ENCODE measurements at places on chromosomes 6 and 20. TPM values are rescaled to one million over a fixed set of nuclear protein-coding genes. Genes with fewer than 3 reads are reported as not detected.

- peak; percentile 71 for DNase-seq
Measured at GRCh38 chr6:157235600-157236039, 87.7 kb downstream of the TMEM242 start.

- DNase-seq, result no peak
Measured at GRCh38 chr20:504632-505075, 38.9 kb downstream of the CSNK2A1 start.

DNA sequence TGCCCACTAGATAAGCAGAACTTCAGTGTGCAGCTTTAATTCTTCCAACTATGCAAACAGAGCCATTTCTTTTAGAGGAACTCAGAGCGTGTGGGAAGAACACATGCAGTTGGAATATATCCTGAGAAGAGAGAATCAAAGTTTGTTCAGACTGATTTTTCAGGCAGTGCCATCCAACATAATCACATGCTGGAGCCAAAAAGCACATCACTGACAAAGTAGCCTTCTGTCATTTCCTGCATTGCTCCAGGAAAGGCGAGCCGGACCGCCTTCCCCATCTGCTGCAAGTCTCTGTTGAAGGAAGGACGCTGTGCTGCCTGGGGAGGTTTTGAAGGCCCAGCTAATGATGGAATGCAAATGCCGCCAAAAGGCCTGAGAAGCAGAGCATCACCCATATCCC lies 98.4 kb downstream of the DOK5 start:
- no peak for DNase-seq

DNA sequence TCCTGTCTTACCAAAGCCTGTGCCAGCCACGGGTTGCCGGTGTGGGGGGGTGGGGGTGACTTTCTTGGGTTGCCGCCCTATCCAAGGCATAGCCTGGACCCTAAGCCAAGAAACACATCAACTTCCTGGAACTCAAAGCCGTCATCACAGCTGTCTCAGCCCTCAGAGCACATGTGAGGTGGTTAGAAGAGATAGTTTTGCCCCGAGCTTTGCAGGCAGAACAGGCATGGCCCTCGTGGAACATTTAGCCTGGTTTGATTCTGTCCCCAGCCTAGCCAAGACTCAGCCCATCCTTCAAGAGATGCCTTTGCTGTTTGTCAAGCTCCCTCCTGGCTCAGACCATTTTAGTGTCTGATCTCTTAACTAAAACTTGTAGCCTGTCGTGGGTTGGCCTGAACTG lies 64.9 kb downstream of the RREB1 start:
- no peak for DNase-seq

GRCh38 chr20:431012-431904 lies 23.2 kb downstream of the RBCK1 start:
- peak; percentile 73 for DNase-seq

DNA sequence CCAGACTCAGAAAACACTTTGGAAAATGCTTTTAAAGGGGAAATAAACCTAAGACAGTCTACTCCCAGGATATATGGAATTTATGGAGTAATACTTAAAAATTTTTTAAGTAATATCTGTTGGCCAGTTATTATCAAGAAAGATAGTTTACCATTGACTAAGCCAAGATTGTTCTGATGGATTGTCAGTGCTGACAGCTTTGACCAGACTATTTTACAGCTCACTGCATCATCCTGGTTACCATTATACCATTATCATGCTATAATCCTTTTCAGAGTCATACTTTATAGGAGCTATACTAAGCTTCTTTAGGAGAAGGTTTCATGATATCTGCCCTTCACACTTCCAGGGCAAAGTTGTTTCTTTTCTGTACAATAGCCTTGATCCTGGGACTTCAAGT lies 16.5 kb downstream of the GTF2H5 start:
- peak; percentile 57 for DNase-seq

DNA sequence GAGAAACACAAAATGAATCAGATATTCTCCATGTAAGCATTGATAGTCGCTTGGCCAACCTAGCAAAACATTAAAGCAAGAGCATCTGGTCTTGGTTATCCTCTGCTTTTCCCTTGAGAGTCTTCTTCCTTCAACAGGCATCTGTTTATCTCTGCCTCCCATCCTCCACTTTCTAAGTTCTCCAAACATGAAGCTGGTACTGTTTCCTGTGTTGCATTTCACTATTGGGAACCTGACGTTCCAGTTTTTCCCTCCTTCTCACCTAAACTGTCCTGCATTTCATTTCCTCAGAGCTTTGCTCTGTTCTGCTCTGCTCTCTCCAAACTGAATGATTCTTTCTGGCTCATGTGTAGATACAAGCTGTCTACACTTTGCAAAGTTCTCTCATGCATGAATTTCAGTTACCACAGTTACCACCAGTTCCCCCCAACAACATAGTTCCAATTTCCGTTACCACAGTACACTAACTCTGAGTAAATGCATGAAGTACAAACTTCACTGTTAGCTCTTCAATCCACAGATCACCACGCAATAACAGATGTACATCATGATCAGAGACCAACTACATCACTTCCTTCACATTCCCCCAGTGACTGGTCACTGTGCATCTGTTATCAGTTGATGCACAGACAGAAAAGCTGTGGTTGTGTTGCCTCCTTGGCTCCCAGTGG lies 86.7 kb upstream of the F13A1 start:
- DNase-seq, result no peak

GRCh38 chr20:47271046-47271615 lies 85.4 kb downstream of the ZMYND8 start:
- no peak for DNase-seq

GRCh38 chr6:88246654-88247053 lies 80.5 kb upstream of the CNR1 start:
- DNase-seq, result no peak

DNA sequence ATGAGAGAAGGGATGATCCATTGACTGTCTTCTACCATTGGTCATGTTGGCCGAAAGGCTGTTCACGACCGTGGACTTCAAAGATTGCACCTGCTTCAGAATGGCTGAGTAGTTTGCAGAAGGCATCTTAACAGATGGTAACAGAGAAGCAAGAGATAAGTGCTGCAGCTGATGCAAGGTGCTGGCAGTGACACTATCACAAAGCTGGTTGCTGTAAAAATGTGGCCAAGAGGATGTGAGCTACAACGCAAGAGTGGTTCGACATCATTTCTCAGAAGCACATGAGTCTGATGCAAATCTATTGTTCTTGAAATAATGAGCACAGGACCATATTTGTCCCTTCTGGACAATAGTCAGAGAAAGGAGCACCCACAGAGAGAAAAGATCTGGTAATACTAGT lies 27.0 kb upstream of the ANKEF1 start:
- DNase-seq, result no peak

DNA sequence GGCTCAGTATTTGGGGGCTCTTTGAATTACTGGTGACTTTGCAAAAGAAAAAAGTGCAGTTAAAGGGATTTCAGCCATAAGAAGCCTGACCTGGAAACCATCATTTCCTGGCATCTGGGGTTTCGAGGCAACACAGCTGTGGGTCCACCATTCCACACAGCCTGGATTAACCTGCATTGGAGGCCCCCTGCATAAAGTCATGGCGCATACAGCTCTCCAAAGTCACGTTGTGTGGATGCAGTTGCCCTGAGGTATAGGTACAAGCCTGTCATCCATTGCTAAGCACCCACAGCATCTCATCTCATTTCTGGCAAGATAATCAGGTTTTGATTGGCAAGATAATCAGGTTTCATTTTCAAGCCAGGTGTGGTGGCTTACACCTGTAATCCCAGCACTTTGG lies 54.5 kb upstream of the TAGAP start:
- DNase-seq, result no peak

DNA sequence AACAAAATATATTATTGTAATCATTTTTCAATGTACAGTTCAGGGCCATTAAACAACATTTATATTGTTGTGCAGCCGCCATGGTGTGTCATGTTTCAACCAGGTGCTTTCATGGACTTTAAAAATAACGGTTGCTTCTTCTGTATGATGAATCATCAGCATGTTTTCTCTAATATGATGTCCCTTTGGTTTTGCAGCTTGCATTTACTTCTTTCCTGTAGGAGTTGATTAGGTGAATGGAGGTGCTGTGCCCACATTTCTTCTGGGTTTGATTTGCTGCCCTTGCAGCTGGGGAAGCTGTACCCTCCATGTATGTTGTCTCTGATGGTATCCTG lies 54.9 kb upstream of the TULP4 start:
- no peak for DNase-seq

- DNase-seq, result peak; percentile 45
Measured at GRCh38 chr6:121523628-121524027, 88.2 kb downstream of the GJA1 start.

- DNase-seq, result no peak
Measured at GRCh38 chr6:146949425-146949824, 254.8 kb upstream of the STXBP5 start.

DNA sequence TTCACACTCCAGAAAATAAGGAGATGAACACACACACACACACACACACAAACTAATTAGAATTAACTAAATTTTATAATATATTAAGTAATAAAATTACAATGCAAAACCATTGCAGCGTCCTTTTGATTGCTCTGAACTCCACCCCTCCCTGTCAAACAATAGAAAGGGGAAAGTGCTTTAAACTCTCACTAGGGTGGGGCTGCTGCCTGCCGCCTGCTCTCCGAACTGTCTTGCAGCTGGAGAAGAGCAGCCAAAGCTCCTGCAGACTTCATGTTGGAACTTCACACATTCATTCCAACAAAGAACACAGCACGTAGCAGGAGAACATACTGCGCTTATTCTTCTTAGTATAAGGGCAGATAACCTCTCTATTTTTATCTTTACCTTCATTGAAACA lies 83.2 kb downstream of the GCLC start:
- DNase-seq, result no peak

DNA sequence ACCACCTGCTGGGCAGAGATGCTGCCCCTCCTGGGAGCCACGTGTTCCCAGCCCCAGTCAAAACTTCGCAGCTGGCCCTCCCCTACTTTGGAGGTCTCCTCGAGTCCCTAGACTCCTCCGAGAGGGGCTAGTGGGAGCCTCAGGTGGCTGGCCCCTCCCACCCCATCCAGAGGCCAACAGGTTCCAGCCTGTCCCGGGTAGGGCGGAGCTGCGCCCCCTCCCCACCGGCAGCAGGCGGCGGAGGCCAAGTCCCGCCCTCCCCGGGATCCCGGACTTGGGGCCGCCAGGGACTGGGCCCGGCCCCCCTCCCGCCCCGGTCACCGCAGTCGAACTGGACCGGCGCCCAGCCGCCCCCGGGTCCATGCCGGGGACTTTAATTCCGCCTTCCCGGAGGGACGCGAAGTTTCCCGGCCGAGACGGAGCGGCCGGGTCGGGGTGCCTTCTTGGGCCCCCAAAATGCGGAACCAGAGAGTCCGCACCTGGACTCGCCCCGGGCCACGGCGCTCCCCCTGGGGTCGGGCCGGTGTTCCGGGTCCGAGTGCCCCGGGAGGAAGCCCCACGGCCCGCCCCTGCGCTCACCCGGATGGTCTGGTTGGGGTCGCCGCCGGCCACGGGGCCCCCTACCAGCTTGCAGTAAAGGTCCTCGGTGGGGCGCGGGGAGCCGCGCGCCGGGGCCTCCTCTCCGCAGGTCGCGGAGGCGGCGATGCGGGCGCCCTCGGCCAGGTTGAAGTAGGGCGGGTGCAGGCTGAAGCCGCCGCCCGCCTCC lies 559 bp downstream of the LAMA5 start:
- peak; percentile 82 for DNase-seq

GRCh38 chr6:136593748-136594490 lies 43.7 kb upstream of the MAP7 start:
- peak; percentile 98 for DNase-seq

- DNase-seq, result no peak
Measured at GRCh38 chr6:1868561-1869261, 259.0 kb downstream of the FOXC1 start.

GRCh38 chr6:13390658-13391057 lies 62.3 kb upstream of the TBC1D7 start:
- DNase-seq, result no peak

- DNase-seq, result no peak
Measured at GRCh38 chr20:38584099-38584763, 3.2 kb downstream of the ADIG start.

GRCh38 chr20:19392344-19393130 lies 180.1 kb downstream of the SLC24A3 start:
- no peak for DNase-seq

- no peak for DNase-seq
Measured at GRCh38 chr6:37983720-37984501, 164.4 kb downstream of the ZFAND3 start.

- no peak for DNase-seq
Measured at GRCh38 chr20:17059465-17059864, 167.4 kb upstream of the PCSK2 start.

- DNase-seq, result no peak
Measured at GRCh38 chr6:31049518-31049917, 39.2 kb downstream of the MUC22 start.

DNA sequence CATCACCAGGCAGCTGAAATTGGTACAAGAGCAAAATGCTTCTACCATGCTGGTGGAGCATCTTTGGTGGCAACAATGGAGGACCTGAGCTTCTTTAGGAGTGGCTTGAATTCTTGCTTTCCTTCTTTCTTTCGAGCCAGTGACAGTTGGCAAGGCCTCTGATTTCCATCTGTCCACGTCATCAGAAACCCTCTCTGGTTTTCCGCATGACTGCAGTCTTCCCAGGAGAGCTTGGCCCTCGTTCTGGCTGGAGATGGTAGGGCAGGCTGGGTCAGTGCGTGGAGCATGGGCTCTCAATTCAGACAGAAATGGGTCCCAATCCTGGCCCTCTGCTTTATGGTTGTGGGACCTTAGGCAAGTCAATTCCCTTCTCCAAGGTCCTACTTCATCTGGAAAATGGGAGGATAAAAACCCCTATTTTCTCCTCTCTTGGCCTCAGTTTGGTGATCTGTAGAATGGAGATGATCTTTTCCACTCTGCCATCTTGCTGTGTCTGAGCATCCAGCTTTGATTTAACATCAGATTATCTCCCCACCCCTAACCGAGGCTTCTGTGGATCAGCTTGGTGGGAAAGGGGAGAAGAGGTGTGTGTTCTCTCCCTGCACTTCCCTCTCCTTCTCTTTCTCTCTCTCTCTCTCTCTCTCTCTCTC lies 3.6 kb upstream of the BPIFB1 start:
- no peak for DNase-seq

NDRG3 gene
- 31.1 TPM for total RNA-seq

ZBTB12 gene
- 32.0 TPM for total RNA-seq

MLN gene
- not detected for total RNA-seq

CRIP3 gene
- total RNA-seq, result 5.2 TPM

MANEA gene
- 7.3 TPM for total RNA-seq

SIGLEC1 gene
- not detected for total RNA-seq

PRSS16 gene
- 4.4 TPM for total RNA-seq

PRND gene
- total RNA-seq, result 0.39 TPM

KHDC1L gene
- total RNA-seq, result not detected

TPX2 gene
- total RNA-seq, result 120 TPM

DCDC2 gene
- total RNA-seq, result 0.06 TPM

EGFL8 gene
- 10.2 TPM for total RNA-seq

CTCFL gene
- 0.09 TPM for total RNA-seq

ZNF334 gene
- 9.4 TPM for total RNA-seq

NR2E1 gene
- not detected for total RNA-seq

BPIFB2 gene
- total RNA-seq, result not detected

HLA-A gene
- 177 TPM for total RNA-seq

Data from cardiac muscle cell (in vitro differentiated cells and primary cell).